Stromal cell of bone marrow (primary cell): ENCODE measurements at places on chromosomes 6 and 20.

DNA sequence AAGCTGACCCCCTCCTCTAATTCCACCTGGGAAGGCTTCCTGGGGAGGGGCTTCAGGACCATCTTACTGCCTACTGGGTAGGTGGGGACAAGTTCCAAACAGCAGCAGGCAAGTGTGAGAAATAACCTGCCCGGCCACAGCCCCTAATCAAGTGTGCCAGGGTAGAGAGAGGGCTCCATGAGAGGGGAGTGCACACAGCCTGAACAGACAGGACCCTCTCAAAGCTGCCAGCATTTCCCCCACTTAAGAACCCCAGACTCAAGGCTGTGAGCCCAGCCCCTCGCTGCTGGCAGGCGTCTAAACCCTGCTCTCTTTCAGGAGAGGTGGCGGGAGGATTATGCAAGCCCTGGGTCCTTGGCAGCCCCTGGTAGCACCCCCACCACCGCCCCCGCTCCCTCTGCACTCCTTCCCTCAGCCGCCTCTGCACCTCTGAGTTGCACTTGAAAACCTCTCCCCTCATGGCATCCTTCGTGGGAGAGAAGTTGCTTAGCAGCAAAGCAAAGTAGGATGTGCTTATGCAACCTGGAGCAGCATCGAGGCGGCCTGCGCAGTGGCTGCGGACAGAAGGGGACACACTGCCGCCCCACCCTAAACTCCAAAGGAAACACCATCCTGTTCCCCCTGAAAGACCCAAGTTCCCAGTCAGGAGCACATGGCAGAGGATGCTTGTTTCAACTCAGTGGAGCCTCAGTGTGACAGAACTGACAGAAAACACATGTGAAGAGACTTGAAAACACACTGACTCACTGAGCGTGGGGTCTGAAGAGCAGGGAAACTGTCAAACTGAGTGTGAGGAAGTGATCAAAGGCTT is 10.5 kb downstream of the DDRGK1 start:
- DNase-seq = no peak

DNA sequence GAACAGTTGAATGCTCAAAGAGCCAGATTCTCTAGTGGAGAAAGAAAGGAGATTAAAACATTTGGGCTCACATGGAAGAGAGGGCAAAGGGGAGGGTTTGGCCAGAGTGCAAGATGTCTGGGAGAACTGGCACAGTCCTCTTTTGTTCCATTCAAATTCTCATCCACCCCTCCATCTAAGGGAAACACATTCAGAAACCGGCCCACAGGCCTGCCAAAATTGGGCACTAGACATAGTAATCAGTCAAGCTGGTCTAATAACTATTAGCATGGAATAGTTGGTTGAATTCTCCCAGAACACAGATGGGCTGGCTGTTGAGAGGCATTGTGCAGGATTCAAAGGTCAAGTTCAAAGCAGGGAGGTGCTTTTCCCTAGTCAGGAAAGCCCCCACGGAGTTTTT is 341.4 kb upstream of the IRAK1BP1 start:
- DNase-seq = no peak

DNA sequence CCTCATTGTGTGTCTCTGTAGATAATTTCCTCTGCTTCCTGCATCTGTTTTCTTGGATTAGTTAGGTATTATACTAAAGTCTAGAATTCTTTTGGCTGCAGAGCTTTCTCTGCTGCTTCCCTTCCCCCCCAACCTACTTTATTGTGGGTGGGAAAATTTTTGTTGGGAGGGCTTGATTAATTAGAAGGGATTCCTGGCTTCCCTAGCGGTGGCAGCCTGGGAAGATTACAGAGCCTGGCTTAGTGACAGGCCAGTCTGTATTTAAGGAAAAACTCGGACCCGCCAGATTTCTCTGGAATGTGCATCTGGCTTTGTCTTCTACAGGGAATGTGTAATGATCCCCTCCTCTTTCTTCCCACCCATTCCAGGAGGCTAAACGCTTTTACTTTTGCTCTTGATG is 31.2 kb downstream of the SLX4IP start:
- DNase-seq = no peak

GRCh38 chr20:32462900-32463641 is 104.9 kb downstream of the ASXL1 start:
- DNase-seq = no peak
